Activated CD4-positive, alpha-beta memory T cell treated with anti-CD3 and anti-CD28 coated beads, Interleukin-2, amount 10 ng/mL, durations not matched to agents 7 days and 5 days (primary cell): ENCODE measurements at places on chromosomes 6 and 20. TPM values are rescaled to one million over a fixed set of nuclear protein-coding genes. Genes with fewer than 3 reads are reported as not detected.

Gene PHF20
- total RNA-seq, result 42.7 TPM

Gene NEURL2
- total RNA-seq, result 1.6 TPM

Gene LTB
- total RNA-seq, result 1,185 TPM

Gene XPO5
- 62.5 TPM for total RNA-seq

GRCh38 chr6:13615792-13616120 lies 621 bp downstream of the NOL7 start:
- peaks cover 66% of the 10 kb centered on the region for H3K4me1 ChIP-seq
- DNase-seq, result peak; percentile 51
- H3K36me3 ChIP-seq, result peaks cover 40% of the 10 kb centered on the region
- peak overlapping the region; percentile 99 for H3K4me3 ChIP-seq
- no peaks in the 10 kb centered on the region for H3K27me3 ChIP-seq

GRCh38 chr6:144561455-144562043 lies 276.4 kb downstream of the UTRN start:
- H3K4me3 ChIP-seq, result no peak overlapping the region
- no peak for DNase-seq
- peak overlapping the region; percentile 72 for H3K27ac ChIP-seq
- peaks cover 28% of the 10 kb centered on the region for H3K4me1 ChIP-seq
- peaks cover 31% of the 10 kb centered on the region for H3K36me3 ChIP-seq

GRCh38 chr6:105759015-105759414 lies 327.1 kb upstream of the PRDM1 start:
- H3K4me3 ChIP-seq, result no peak overlapping the region
- no peak overlapping the region for H3K27ac ChIP-seq
- peaks cover 26% of the 10 kb centered on the region for H3K36me3 ChIP-seq
- peaks cover 48% of the 10 kb centered on the region for H3K4me1 ChIP-seq
- H3K27me3 ChIP-seq, result no peaks in the 10 kb centered on the region

DNA sequence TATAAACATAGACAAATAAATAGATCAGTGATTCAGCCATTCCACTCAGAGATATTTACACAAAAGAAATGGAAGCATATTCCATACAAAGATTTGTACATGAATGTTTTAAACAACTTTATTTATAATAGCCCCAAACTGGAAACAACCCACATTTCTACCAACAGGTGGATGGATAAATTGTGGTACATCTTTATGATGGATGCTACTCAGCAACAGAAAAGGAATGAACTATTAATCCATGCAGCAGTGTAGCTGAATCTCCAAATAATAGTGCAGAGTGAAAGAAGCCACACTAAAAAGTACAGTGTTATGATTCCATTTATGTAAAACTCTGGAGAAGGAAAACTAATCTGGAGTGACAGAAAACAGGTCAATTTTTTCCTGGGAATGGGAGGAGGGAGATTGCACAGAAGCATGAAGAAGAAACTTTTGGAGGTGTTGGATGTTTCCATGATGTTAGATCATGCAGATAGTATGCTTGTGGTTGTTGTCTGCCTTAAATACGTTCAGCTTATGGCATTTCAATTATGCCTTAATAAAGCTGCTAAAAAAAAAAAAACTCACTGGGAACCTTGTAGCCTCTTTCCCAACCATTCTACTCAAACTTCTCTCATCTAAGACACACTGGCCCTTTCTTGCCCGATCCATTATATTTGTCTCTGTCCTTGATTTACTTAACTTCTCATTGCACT lies 100.9 kb downstream of the PPP1R14C start:
- no peak for DNase-seq
- no peak overlapping the region for H3K27ac ChIP-seq
- H3K4me3 ChIP-seq, result no peak overlapping the region
- H3K36me3 ChIP-seq, result peaks cover 7% of the 10 kb centered on the region
- peaks cover 10% of the 10 kb centered on the region for H3K27me3 ChIP-seq

DNA sequence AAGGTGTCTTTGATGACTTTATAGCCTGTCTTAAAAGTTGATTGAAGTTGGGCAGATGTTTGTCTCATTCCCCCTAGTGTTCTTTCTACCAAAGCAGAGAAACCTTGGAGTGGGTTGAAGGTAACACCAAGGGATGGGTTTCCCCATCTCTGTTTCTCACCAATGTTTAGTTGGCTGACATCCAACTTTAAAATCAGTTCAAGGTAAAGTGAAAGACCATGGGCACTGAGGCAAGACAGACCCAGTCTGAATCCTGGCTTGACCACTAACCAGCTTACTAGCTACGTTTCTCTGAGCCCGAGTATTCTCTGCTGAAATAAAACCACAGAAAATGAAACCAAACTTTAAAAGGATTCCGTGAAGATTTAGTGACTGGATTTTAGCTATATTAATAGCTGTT lies 258.9 kb downstream of the KIF16B start:
- no peak for DNase-seq
- no peaks in the 10 kb centered on the region for H3K27me3 ChIP-seq
- H3K4me1 ChIP-seq, result no peaks in the 10 kb centered on the region
- H3K4me3 ChIP-seq, result no peak overlapping the region
- H3K36me3 ChIP-seq, result peaks cover 7% of the 10 kb centered on the region
- no peak overlapping the region for H3K27ac ChIP-seq

DNA sequence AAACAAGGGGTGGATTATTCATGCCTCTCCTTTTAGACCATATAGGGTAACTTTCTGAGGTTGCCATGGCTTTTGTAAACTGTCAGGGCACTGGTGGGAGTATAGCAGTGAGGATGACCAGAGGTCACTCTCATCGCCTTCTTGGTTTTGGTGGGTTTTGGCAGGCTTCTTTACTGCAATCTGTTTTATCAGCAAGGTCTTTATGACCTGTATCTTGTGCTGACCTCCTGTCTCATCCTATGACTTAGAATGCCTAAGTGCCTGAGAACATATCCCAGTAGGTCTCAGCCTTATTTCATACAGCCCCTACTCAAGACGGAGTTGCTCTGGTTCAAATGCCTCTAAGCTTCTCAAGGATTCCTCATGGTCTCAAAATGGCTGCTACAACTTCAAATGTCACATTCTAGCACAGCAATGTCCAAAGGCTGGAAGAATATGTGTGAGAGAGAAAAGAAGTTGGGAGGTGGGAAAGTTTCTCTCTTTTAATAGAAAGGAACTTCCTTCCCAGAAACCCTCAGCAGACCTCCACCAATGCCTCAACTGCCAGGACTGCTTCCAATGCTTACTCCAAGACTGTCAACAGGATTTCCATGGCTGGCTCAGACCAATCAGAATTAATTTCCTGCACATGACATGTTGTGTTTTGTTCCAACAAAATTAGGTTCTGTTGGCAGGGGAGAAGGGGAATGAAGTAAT lies 46.6 kb upstream of the SLC9A8 start:
- H3K27ac ChIP-seq, result no peak overlapping the region
- H3K36me3 ChIP-seq, result peaks cover 2% of the 10 kb centered on the region
- peaks cover 67% of the 10 kb centered on the region for H3K27me3 ChIP-seq
- peaks cover 32% of the 10 kb centered on the region for H3K4me1 ChIP-seq

DNA sequence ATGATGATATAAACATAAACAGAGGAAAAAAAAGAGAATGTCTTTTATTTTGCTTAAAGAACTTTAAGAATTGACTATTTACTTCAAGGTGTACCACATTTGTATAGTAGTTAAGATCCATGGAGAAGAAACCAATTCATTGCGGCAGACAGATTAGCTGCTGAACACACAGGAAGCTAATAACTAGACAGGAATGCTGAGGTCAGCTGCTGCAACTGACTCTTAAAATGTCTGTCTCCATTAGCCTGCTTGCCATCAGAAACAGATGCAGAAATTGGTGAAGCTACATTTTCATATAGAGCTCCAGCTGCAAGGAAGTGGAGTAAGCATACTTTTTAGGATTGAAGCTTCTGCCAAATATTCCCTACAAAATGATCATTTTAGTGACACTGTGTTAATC lies 939.5 kb downstream of the EPHA7 start:
- no peak overlapping the region for H3K4me3 ChIP-seq
- no peak overlapping the region for H3K27ac ChIP-seq
- DNase-seq, result no peak
- H3K27me3 ChIP-seq, result no peaks in the 10 kb centered on the region
- no peaks in the 10 kb centered on the region for H3K36me3 ChIP-seq
- no peaks in the 10 kb centered on the region for H3K4me1 ChIP-seq

DNA sequence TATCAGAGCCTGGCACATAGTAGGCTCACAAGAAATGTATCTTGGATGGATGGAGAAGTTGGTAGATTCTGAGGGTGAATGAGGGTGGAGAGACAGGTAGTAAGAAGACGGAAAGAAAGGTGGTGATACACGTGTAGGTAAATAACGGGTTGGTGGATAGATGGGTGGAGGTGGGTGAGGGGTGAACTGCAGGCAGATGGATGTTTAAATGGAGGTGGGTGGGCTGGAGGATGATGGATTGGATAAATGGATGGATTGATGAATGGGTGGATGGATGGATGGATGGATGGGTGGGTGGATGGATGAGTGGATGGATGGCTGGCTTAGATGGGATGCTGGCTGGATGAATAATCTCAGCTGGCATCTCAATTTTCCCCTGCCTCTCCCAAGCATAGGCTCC lies 9.9 kb downstream of the CDH22 start:
- no peak overlapping the region for H3K27ac ChIP-seq
- no peaks in the 10 kb centered on the region for H3K36me3 ChIP-seq
- no peak overlapping the region for H3K4me3 ChIP-seq

- H3K36me3 ChIP-seq, result peaks cover 8% of the 10 kb centered on the region
- peaks cover 55% of the 10 kb centered on the region for H3K27me3 ChIP-seq
- DNase-seq, result no peak
- no peak overlapping the region for H3K4me3 ChIP-seq
Observed at GRCh38 chr20:22583773-22584521, 425 bp downstream of the FOXA2 start.

DNA sequence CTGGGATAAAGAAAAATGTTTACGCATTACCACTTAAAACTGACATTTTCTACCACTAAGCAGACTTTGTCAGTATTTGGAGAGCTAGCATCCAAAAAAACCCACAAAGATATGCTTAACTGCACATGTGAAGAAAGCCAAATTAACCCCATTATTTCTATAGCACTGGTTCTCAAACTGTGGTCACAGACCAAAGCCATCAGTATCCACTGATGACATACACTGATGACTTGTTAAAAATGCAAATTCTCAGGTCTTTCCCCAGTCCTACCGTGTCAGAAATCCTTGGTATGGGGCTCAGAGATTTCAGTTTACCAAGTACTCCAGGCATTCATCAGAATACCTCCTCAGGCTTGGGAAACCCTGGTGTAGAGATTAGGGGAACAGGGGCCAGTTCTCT lies 230.2 kb downstream of the PTPRK start:
- peaks cover 10% of the 10 kb centered on the region for H3K4me1 ChIP-seq
- H3K4me3 ChIP-seq, result no peak overlapping the region
- H3K36me3 ChIP-seq, result no peaks in the 10 kb centered on the region
- DNase-seq, result no peak

GRCh38 chr20:24917797-24918578 lies 31.1 kb upstream of the CST7 start:
- DNase-seq, result peak; percentile 57
- H3K27me3 ChIP-seq, result peaks cover 7% of the 10 kb centered on the region
- no peak overlapping the region for H3K4me3 ChIP-seq
- no peak overlapping the region for H3K27ac ChIP-seq
- H3K36me3 ChIP-seq, result no peaks in the 10 kb centered on the region

GRCh38 chr6:128339635-128340450 lies 180.6 kb downstream of the PTPRK start:
- no peak overlapping the region for H3K4me3 ChIP-seq
- no peak for DNase-seq
- no peaks in the 10 kb centered on the region for H3K36me3 ChIP-seq
- no peaks in the 10 kb centered on the region for H3K27me3 ChIP-seq
- H3K27ac ChIP-seq, result no peak overlapping the region

GRCh38 chr6:136740050-136740974 lies 52.0 kb downstream of the MAP3K5 start:
- no peak overlapping the region for H3K27ac ChIP-seq
- H3K4me3 ChIP-seq, result no peak overlapping the region
- H3K4me1 ChIP-seq, result peaks cover 18% of the 10 kb centered on the region
- peaks cover 9% of the 10 kb centered on the region for H3K36me3 ChIP-seq
- no peak for DNase-seq
